ENCODE measurements at places on chromosomes 7 and 10. TPM values are rescaled to one million over a fixed set of nuclear protein-coding genes. Genes with fewer than 3 reads are reported as not detected.

Gene ZNF727
- not detected for total RNA-seq

Gene SMKR1
- total RNA-seq: 0.84 TPM

Gene FAM237B
- total RNA-seq: not detected

Gene SPDYE11
- total RNA-seq: not detected

Gene DENND2A
- 5.8 TPM for total RNA-seq

Gene KCND2
- total RNA-seq: 0.53 TPM

Gene IQUB
- 0.46 TPM for total RNA-seq

Gene AQP1
- total RNA-seq: 25.9 TPM

Gene HNRNPH3
- total RNA-seq: 31.8 TPM

Gene CYP2C9
- not detected for total RNA-seq

- DNase-seq: no peak
Measured at GRCh38 chr10:52261362-52261761, 52.7 kb upstream of the DKK1 start.

DNA sequence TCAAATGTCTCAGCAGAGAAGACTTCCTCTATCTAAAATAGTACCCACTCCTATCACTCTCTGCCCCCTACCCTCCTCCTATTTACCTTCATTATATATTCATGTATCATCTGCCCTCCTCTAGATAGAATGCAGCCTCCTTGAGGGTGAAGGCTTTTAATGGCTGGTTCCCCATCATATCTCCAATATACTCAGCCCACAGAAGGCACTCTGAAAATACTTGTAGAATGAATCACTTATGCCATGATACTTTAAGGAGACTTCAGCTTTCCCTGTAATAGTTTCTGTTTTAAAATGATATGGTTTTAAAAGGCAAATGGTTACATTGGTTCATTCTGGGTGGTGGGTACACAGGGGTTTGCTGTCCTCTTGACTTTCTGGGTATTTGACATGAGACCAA, 25.3 kb downstream of the GFRA1 start:
- DNase-seq: peak; percentile 8

- no peak for DNase-seq
Measured at GRCh38 chr7:22275661-22276060, 81.3 kb downstream of the RAPGEF5 start.

- peak; percentile 54 for DNase-seq
Measured at GRCh38 chr7:84950836-84951235, 236.0 kb downstream of the SEMA3D start.

DNA sequence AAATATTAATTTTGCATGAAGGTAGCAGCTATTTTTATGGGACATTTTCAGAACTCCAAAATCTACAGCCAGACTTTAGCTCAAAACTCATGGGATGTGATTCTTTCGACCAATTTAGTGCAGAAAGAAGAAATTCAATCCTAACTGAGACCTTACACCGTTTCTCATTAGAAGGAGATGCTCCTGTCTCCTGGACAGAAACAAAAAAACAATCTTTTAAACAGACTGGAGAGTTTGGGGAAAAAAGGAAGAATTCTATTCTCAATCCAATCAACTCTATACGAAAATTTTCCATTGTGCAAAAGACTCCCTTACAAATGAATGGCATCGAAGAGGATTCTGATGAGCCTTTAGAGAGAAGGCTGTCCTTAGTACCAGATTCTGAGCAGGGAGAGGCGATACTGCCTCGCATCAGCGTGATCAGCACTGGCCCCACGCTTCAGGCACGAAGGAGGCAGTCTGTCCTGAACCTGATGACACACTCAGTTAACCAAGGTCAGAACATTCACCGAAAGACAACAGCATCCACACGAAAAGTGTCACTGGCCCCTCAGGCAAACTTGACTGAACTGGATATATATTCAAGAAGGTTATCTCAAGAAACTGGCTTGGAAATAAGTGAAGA, 112.3 kb downstream of the CFTR start:
- peak; percentile 5 for DNase-seq

DNA sequence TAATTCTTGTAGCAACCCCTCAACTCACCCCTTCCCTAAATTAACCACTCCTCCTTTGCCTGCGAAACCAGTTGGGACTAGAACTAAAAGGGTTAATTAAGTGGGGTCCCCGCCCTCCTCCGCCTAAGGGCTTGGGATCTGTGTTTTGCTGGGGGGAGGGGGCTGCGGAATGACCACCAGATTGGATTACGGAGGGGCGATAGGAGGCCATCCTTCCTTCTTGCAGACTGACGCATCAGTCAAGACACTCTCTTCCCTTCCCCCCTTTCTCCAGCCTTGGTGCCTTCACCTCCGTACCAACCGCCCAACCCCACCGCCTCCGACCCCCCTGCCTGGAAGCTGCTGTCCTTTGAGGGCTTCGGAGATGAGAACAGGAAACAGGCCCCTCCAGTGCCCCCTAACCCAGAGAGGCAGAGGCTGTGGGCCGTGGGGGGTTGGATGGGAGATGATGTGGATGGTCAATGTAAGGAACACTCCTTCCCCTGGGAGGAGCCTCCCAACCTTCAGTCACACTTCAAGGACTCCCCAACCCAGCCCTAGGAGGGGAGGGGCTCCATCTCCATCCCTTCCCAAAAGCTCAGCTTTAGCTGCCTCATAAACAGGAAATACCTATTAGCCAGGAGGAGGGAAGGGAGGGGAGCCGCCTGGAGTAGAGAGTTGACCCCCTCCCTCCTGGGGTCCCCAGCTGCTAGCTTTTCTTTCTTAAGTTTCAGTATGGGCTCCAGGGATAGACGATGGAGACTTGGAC, 997 bp upstream of the LDB1 start:
- peak; percentile 49 for DNase-seq

- DNase-seq: no peak
Measured at GRCh38 chr7:70353330-70353945, 755.2 kb downstream of the AUTS2 start.

DNA sequence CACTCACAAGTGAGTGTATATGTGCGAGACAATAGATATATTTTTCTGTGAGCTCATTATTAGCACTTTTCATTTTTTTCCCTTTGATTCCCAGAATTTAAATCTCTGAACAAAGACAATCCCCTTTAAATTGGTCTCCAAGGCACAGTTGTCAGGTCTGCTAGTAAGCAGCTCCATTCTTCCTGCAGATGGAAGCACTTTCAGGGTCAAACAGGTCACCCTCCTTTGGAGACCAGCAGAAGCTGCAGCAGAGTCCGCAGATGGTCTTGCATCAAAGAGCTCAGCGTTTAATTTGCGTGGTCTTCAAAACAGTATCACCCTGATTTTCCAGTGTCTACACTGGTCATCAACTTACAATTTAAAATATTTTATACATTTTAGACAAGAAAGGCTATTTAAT, 543.8 kb downstream of the ARL4A start:
- no peak for DNase-seq

DNA sequence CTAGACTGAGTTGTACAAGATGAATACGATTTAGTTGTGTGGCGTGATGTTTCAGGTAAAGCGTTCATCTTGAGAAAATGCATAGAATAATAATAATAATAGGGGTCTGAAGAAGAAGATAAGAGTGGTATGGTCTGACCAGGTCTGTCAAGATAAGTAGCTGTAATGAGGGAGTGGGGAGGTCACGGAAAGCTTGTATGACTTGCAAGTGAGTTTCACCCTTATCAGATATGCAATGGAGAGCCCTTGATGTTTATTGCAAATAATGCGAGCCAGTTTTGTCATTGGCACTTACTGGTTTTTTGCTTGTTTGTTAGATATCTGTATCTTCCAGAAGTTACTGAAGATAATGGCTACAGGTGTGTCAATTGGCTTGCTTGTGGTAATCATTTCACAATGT, 611.5 kb downstream of the CNTNAP2 start:
- DNase-seq: no peak

- DNase-seq: no peak
Measured at GRCh38 chr10:133140417-133141143, 19.4 kb upstream of the KNDC1 start.

DNA sequence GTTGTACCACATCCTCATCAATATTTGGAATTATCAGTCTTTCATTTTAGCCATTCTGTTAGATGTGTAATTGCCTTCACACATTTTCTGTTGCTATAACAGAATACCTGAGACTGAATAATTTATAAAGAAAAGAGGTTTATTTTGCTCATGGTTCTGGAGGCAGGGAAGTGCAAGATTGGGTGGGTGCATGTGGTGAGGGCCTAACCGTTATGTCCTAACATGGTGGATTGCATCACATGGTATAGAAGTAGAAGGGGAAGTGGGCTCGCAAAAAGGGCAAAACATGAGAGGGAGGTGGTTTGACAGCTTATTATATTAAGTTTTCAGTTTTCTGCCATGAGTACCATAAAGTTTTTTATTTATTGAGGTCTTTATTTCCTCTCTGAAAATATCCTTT, 452.0 kb downstream of the ARL4A start:
- DNase-seq: no peak

GRCh38 chr7:48063985-48064384, 25.1 kb upstream of the UPP1 start:
- DNase-seq: no peak

DNA sequence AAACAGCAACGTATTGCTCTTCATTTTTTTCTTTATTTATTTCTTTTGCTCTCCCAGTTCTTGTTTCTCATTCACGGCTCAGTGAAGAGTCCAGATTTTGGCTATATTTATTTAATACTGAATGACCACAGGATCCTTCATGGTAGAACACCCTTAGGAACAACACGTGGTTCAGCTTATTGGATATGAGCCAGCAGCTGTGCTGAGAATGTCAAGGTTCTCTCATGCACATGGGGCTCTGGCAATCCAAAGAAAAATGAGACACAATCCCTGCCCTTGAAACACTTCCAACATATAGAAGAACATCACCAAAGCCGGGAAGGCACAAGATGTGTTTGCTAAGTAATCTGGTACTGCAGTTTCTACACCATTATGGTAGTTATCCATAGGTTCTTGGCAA, 852.9 kb downstream of the SORCS1 start:
- DNase-seq: no peak

- peak; percentile 46 for DNase-seq
Measured at GRCh38 chr7:102152672-102153598, 133.7 kb upstream of the SH2B2 start.

- DNase-seq: no peak
Measured at GRCh38 chr7:94444813-94445212, 50.1 kb downstream of the COL1A2 start.

GRCh38 chr10:14761372-14761771, 13.3 kb downstream of the FAM107B start:
- DNase-seq: no peak

DNA sequence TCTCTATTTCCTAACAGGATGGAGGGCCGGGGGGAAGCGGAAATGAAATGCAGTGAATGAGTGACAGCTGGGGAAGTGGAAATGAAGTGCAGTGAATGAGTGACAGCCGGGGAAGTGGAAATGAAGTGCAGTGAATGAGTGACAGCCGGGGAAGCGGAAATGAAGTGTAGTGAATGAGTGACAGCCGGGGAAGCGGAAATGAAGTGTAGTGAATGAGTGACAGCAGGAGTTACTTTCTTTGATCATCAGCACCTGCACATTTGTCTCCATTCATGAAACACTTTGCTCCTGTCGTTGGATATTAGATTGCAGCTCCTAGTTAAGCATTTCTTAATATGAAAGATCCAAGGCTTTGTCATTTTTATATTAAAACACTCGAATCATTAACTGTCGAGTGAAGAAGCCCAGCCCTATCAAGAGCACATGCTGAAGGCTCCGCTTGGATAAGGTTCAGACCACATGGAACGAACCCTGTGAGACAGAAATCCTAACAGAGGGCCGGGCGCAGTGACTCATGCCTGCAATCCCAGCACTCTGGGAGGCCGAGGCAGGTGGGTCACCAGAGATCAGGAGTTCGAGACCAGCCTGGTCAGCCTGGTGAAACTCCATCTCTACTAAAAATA, 406.0 kb upstream of the ADARB2 start:
- no peak for DNase-seq

- peak; percentile 65 for DNase-seq
Measured at GRCh38 chr7:123633553-123633952, 22.1 kb upstream of the LMOD2 start.

DNA sequence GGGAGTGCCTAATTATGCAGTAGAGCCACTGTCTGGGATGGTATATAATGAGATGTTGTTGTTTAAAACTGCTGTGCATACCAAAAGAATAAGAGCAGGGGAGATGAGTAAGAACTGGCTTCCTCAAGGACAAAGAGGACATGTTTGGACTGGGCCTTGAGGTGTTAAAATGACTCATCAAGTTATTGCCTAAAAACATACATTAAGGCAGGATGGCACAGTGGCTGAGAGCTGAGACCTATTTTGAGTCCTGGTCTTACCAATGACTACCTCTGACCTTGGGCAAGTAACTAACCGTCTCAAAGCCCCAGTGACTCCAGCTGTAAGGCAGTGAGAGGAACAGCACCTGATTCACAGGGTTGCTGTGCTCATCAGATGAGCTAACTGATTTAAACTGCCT, 71.1 kb downstream of the CFAP58 start:
- DNase-seq: no peak

DNA sequence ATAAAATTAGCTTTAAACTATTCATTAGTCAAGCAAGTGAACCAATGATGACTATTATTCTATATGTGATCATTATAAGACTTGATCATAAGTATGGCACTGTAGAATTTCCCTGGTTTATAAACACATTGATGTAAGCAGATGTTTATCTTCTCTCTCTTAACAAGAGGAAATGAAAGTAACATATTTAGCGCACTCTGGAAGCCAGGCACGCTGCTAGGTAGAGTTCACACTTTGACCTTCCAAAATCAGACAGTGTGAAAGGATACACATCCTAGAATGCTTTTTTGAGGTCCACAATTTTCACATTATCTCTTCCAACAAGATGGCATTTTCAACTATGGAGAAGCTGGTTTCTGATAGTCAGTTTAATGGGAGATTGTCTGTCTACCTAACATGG, 529.4 kb upstream of the IGFBP3 start:
- no peak for DNase-seq

- DNase-seq: peak; percentile 96
Measured at GRCh38 chr7:604001-604883, 84.6 kb upstream of the PDGFA start.

DNA sequence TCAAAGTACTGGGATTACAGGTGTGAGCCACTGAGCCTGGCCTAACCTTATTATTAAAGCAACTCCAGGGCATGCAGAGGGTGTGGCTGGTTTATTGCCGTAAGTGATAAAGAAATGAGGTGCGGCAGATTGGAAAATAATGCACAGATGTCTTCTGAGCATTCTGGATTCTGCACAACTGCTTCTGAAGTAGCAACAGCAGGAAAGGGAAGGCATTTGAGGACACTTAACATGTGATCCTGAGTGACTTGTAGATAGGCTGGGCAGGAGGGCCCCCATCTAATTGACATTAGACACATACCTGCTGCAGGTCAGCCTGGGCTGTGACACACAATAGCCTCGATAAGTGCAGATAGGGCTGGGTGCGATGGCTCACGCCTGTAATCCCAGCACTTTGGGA, 5.6 kb downstream of the RHBDD2 start:
- no peak for DNase-seq

- no peak for DNase-seq
Measured at GRCh38 chr7:522071-522950, 2.7 kb upstream of the PDGFA start.

- no peak for DNase-seq
Measured at GRCh38 chr7:155007947-155008346, 5.0 kb upstream of the PAXIP1 start.

DNA sequence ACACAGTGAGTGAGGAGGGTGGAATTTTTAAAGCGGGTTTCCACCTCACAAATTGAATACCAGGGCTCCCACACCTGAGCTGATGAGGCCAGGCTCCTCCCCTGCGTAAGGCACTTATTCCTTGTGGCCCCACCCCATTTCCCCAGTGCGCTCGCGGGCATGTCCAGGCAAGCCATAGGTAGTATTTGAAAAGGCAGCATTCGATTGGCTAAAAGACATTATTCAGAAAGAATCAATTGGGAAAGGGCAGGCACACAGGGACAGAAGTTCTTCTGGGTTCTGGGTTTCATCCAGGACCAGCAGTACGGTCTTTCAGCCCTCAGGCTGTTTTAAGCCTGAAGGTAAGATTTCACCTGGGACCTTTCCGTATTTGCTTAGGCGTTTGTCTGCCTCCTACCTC, 222.3 kb downstream of the BBS9 start:
- no peak for DNase-seq

All from A172 (cell line).